ENCODE measurements at places on chromosomes 3 and 15.

GRCh38 chr3:62873451-62873760 lies 1.8 kb downstream of the CADPS start:
- no peak for DNase-seq

- peak; percentile 77 for DNase-seq
These were observed 230.7 kb downstream of the BBX start for GRCh38 chr3:107753494-107753893.

GRCh38 chr15:75584121-75584520 lies 5.0 kb upstream of the PTPN9 start:
- no peak for DNase-seq

DNA sequence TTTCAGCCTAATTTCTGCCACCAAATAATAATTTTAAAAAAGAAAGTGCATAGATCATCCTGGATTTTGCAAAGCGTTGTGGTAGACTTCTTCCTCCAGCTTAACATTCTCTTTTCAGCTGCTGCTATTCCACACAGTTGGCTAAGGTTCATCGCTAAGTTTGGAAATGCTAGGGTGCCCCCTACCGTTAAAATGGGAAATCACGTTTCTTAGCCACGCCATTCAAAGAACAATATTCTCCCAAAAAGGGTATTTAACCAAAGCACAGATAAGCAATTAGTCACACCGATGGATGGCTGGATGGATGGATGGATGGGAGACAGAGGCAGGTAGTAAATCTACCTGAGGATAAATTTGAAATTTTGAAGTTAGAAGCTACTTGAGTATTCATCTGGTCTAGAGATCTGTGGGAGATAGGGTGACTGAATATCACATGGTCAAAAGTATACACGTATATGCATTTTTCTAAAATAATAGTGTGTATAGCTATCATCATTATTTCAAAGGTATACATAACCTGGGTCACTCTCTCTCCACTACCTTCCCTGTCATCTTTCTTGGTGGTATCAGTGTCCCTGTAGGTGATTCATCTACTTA lies 67.2 kb downstream of the EFHB start:
- DNase-seq: peak; percentile 42

GRCh38 chr3:155595371-155595770 lies 149.5 kb downstream of the PLCH1 start:
- no peak for DNase-seq

- DNase-seq: peak; percentile 9
These were observed 40.4 kb upstream of the IQSEC1 start for GRCh38 chr3:13113346-13114330.

GRCh38 chr3:73225991-73226390 lies 164.5 kb downstream of the EBLN2 start:
- no peak for DNase-seq

DNA sequence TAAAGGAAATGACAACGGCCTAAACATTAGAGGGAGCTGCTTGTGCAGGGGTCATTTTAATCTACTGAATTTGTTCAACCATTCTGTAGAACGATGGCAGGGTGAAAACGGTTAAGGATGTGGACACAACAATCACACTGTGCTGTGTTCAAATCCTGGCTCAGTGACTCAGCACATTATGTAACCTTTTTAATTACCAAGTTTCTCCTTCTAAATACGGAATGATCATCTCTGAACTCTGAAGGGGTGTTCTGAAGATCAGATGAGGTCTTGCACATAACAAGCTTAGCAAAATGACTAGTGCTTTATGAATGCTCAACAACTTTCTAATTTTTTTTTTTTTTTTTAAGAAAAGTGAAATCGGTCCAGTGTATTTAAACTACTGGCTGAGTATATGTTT lies 592.8 kb downstream of the FOXP1 start:
- no peak for DNase-seq

DNA sequence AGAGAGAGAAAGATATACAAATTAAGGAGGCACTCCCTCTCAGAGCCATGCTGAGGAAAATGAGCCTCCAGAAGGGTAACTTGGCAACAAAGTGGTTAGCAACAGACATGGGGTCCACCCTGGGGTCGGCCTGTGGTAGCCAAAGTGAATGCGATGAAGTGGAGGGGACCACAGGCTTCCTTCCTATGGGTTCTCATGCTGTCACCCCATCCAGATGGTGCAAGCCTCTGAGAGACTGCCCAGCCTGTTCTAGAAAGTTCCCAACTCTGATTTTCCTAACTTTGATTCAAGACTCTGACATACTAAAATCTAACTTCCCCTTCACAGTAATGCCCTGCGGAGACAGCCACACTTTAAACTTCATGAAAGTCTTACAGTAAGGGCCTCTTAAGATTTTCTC lies 18.2 kb upstream of the LACTB start:
- DNase-seq: no peak
